ENCODE measurements at places on chromosomes 4 and X.

GRCh38 chr4:164381859-164382258 lies 372.1 kb upstream of the SMIM31 start:
- DNase-seq = no peak

GRCh38 chr4:79298484-79298883 lies 27.4 kb downstream of the NAA11 start:
- no peak for DNase-seq

GRCh38 chrX:71919886-71920285 lies 9.2 kb downstream of the NHSL2 start:
- DNase-seq = no peak

- DNase-seq = no peak
These were observed 64.5 kb upstream of the ANKRD50 start for GRCh38 chr4:124777007-124777406.

GRCh38 chr4:113744667-113745240 lies 16.8 kb downstream of the CAMK2D start:
- DNase-seq = no peak

DNA sequence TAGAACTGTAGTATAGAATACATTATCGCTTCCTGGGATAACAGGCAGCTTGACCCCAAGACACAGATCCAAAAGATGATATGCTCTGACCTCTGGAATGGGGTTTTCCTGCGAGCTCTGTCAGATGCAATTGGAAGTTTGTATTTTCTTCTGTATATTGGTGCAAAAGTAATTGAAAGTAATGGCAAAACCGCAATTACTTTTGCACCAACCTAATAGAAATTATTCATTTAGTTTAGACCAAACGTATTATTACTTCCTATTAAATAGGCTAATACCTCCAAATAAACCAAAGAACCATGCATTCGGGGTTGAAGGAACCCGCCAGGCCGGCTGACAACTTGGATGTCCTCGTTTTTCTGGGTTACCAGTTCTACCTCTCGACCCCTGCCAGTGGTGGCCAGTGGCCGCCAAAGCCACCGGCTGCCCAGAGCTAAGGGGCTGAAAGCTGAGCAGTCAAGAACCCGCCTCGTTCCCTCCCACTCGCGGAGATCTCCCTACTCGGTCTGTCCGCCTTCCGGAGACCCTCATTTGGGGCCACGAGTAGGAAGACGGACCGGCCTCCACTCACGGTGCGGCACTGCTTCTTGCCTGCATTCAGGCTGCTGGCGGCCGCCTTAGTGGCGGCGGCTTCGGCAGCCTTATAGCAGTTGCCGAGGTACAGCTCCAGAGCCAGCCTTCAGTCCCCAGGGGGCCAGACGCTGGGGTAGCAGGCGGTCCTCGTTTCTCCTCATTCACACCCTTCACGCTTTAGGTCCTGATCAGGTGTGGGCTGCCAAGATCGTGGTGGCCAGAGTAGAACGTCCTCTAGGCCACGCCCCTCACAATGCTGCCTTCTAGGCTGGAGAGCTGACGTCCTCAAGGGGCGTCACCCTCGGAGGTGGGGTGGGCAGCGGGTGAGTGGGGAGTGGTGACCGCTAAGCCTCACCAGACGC lies 121.9 kb downstream of the RBMX2 start:
- DNase-seq = peak; percentile 18

- DNase-seq = peak; percentile 42
These were observed 1216.5 kb downstream of the RAPGEF2 start for GRCh38 chr4:160319221-160319867.

DNA sequence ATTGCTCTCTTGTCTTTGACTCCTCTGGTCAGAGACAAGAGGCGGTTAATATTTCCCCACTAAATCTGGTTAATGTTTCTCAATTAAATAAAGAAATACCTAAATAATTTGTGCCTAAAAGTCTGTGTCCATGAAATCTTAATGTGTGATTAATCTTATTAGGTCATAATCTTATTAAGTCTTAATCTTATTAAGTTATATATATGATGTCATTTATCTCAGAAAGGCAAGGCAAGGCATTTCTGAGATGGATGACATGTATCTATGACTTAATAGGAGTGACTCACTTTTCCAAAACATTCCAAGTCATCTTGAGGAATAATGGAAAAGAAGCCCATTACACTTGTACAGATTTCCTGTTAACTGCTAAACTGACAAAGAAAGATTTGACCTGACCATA lies 74.7 kb downstream of the TRAM1L1 start:
- DNase-seq = peak; percentile 15

DNA sequence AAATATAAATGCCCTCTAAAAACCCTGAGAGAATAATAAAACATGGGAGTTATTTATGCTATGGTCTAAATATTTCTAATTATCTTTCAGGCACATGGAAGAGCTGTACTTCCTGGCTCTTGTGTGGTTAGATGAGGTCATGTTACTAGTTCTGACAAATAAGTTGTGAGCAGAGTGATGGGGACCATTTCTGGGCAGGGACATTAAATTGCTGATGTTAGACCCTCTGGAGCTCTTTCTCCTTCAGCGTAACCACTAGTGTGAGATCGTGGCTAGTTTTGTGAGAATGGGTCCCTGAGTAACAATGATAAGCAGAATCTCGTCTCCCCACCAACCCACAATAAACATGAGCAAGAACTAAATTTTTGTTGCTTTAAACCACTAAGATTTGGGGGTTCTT lies 108.0 kb downstream of the MAML3 start:
- peak; percentile 16 for DNase-seq

DNA sequence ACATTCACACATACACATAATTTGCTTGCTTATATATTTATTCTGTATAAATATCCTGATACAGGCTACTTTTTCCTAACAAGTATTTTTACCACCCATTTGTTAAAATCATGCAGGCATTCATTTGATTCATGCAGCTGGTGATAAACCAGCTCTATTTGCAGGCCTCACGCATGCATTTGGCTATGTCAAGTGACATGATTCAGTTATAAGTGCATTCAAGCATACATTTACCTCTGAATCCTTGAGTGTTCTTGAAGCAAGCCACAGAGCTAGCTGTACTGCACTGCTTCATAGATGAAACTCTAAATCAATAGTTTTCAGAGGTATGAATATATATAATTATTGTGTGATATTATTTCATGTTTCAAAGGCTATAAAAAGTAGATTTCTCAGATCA lies 544.0 kb upstream of the AGA start:
- no peak for DNase-seq

GRCh38 chrX:4186331-4186730 lies 472.9 kb upstream of the PRKX start:
- no peak for DNase-seq

DNA sequence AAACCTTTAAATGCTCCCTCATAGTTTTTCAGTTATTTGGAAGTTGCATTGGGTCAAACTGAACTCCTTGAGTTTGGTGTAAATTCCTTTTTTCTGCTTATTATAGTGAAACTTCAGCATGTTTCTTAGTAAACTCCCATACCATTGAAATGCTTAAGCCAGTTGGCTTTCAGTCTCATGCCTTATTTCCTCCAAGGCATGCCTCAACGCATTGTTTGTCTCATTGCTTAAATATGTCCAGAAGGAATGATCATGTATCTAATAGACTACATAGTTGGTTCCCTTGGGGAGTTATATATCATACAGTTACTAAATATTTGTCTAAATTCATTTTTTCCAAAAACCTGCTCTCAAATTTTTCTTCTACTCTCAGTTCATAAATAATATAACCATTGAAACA lies 114.0 kb downstream of the STOX2 start:
- peak; percentile 70 for DNase-seq

- DNase-seq = no peak
These were observed 185.6 kb downstream of the SLC7A11 start for GRCh38 chr4:138056541-138056940.

DNA sequence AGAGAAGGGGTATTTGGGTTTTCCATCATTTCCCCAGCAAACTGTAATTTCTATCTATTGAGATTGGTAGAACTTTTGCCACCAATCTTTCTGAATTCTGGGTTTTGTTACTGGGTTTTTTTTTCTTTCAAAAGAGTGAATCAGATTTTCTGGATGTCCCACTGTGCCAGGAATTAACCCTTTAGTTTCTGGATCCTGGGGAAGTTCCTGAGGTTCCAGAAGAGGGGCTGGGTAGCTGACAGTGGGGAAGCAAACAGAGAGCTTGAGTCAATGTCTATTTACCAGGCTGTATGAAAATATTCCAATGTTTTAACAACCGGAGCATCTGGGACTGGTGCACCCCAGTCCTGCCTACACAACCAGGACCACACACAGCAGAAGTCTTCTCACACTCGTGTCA lies 25.8 kb upstream of the SOD3 start:
- DNase-seq = no peak

GRCh38 chr4:156374069-156374468 lies 420.4 kb upstream of the CTSO start:
- no peak for DNase-seq

DNA sequence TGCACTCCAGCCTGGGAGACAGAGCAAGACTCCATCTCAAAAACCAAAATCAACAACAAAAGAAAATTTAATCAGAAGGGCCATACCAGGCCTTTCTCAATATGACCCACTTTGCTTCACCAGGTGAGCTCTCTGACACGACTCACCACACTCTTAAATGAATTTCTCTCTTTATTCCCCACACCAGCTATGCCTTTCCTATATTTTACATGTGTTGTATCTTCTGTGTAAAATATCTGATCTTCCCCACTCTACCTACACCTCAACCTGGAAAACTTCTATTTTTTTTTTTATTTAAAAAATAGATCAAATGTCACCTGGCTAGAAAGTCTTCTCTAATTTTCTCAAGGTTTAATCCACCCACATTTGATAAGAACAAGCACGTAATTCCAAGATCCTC lies 77.6 kb upstream of the SLC39A8 start:
- DNase-seq = no peak

DNA sequence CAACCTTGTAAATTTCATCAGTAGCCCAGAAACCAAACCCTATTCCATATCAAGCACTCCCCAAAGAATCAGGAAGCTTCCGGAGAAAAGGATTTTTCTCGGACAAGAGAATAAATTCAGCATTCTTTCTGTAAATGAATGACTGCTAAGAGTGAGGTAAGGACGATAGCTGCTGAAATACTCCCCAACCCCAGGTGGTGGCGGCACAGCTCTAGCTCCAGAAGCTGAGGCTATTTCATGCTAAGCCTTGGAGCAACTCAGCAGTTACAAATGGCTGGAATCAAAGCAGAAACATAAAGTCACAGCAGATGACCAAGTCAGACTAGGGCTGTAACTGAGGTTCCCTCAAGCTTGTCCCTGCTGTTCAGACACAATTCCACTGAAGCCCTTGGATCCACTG lies 13.9 kb upstream of the PCDH19 start:
- no peak for DNase-seq

- no peak for DNase-seq
These were observed 146.4 kb upstream of the DIAPH2 start for GRCh38 chrX:96538104-96538725.

GRCh38 chrX:85112293-85112692 lies 108.6 kb downstream of the APOOL start:
- no peak for DNase-seq

DNA sequence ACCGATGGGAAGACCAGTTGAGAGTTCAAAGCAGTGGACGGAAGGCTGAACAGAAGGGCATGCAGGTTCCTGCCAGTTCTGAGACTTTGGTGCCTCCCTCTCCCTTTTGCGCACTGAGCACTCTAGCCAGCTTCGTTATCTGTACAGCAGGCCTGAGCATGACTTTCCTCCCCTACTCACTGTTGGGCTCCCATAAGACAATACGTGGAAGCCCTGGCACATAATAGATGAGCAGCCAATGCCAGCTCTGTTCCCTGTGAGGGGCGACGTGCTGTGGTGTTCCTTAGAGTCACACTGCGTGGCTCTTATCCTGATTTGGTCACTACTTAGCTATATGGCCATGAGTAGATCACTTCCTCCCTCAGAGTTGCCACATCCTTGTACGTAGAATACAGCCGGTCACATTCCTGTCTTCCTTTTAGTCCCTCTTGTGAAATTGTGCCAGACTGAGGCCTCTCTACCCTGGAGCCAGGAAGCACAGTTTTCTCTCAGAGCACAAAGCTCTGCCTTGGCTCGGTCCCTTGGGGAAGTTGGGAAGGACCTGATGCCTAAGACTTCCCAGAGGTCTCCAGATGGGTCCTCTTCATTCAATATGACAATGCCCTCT lies 160.4 kb upstream of the MAMLD1 start:
- DNase-seq = peak; percentile 62

GRCh38 chr4:20251031-20251795 lies 492 bp upstream of the SLIT2 start:
- DNase-seq = peak; percentile 21

- DNase-seq = no peak
These were observed 802.4 kb upstream of the HS3ST1 start for GRCh38 chr4:12231098-12231497.

DNA sequence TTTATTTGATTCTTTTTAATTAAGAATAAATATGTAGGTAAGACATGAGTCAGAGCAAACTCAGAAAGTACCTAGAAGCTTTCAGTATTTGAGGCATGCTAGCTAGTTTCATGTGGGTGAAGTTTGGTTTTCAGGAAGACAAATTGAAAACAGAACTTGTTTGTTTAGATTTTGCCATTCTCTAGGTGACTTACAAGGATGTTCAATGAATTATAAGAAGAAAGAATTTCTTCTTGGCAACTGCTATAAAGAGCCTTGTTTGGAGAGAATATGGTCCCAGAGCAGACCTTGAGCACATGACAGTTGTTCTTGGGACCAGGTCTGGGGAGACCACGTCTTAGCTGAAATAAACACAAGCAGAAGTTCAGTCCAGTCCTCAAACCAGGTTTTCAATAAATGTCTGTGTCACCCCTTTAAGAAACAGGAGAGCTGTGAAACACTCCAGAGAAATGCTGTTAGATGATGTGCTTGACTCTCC lies 38.0 kb upstream of the IL21 start:
- no peak for DNase-seq

- no peak for DNase-seq
These were observed 19.0 kb upstream of the DCX start for GRCh38 chrX:111431001-111431400.

DNA sequence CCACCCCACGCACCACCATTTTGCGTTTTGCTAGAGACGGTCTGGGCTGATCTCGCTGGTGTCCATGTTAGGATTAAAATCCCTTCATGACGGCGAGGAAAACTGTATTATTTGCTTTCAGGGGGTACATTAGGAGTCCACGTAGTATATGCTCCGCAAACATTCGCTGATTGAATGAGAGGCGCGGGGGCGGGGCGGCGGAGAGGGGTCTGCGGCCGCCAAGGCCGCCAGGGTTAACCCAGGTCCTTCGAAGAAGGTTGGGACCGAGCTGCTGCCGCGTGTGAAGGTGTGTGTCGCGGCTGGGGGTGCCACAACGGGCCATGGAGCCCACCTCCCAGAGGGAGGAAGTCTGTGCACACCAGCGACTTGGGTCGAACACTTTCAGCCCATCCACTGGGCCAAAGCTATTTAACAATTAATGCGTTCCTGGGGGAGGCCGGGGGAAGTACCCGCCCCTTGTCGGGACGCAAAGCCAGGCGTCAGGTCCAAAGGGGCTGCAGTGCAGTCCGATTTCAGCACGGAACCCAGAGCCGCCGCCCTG lies 6.4 kb upstream of the PITX2 start:
- no peak for DNase-seq

GRCh38 chr4:127881563-127881864 lies 821 bp downstream of the PLK4 start:
- no peak for DNase-seq
